Adrenal gland (tissue), 19 donors: ENCODE measurements at places on chromosomes 2 and 18. TPM values are rescaled to one million over a fixed set of nuclear protein-coding genes. Genes with fewer than 3 reads are reported as not detected.

Gene NETO1
- 0.14 TPM for total RNA-seq

DNA sequence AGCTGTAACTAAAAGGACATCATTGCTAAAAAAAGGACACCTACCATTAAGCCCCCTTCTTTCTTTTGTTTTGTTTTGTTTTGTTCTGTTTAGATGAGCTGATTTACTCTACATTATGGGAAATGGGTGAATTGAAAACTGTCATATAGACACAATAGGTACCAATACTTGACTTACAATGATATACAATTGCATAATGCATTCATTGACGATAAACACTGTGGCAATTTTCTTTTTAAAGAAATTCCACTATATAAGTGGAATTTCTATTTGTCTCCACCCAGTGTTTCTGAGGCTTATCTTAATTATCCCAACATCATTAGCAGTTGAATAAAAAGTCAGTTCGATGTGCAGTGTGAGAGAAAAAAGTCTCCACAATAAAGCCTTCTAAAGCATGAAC lies 282.1 kb downstream of the BCL2 start:
- no peak for DNase-seq
- no peaks in the 10 kb centered on the region for H3K4me1 ChIP-seq
- no peak overlapping the region for H3K27ac ChIP-seq
- no peaks in the 10 kb centered on the region for H3K36me3 ChIP-seq

GRCh38 chr18:25595274-25596060 lies 243.5 kb upstream of the ZNF521 start:
- DNase-seq = no peak
- H3K36me3 ChIP-seq = no peaks in the 10 kb centered on the region
- peaks cover 15% of the 10 kb centered on the region for H3K4me1 ChIP-seq
- no peak overlapping the region for H3K4me3 ChIP-seq
- no peaks in the 10 kb centered on the region for H3K27me3 ChIP-seq

Gene GPR75
- total RNA-seq = 4.0 TPM

DNA sequence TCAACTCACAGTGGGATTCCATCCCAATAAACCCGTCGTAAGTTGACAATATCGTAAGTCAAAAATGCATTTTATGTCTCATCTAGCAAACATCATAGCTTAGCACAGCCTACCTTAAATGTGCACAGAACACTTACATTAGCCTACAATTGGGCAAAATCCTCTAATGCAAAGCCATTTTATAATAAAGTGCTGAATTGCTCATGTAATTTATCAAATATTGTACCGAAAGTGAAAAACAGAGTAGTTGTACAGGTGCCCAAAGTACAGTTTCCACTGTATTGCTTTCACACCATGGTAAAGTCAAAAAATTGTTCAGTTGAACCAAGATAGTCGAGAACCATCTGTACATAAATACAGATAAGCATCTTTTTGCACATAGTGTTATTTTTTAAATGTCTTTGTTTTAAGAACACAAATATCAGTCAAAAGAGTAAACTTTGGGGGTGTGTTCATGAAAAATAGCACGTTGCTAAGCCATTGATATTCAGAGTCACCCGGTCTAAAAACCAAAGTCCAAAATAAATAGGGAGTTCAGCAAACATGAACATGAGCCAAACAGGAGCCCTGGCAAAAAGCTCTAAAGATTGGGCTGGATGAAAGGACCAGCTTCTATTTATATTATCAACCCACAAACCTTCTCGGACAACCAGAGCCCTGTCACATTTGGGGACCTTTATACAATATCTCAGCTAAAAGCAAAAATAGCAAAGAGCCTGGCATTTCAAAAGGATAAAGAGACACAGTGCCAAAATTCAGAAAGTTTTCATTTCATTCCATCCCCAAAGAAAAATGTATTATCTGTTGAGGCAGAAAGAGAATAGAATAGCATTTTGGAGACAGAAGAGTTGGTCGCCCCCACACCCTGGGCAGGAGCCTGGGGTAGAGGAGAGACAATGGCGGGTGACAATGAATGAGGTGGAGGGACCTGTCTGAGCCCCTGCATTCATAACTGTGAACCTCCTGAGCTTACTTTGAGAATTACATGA lies 105.9 kb upstream of the SH3BP4 start:
- H3K4me3 ChIP-seq = no peak overlapping the region
- peaks cover 4% of the 10 kb centered on the region for H3K4me1 ChIP-seq
- DNase-seq = no peak

Gene CD207
- total RNA-seq = not detected
